ENCODE measurements at places on chromosomes 6 and 20.

DNA sequence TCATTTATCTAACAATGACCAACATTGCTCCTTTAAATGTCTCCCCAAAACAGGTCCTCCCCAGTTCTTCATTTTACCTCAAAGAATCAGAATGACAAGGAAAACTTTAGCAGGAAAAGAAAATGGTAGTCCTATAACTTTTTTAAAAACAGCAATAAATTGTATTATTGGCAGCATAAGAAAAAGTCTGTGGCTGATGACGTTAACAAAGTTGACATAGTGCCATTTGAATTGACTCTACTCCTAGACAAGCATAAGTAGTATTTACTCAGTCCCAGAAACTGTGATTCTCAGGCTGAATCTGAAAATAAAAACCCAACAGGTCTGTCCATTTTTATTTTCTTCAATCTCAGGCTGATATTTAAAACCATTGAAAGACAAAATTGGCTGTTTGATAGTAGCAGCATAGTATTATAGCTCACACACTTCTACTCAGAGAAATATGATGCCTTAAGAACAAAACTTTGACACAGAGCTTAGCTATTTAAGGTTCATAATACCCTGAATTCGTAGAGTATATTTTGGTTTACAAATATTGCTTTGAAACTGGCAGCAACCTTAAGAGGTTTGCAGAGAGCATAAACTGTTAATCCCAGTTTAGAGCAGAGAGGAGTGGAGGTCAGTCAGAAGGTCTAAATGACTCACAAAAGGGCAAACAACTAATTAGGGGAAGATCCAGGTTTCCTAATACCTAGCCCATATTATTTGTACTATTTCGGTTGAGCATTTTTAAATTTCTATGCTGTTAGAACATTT, 35.0 kb upstream of the TENT5A start:
- DNase-seq: no peak

GRCh38 chr6:121951123-121951522, 448.3 kb upstream of the HSF2 start:
- DNase-seq: no peak

DNA sequence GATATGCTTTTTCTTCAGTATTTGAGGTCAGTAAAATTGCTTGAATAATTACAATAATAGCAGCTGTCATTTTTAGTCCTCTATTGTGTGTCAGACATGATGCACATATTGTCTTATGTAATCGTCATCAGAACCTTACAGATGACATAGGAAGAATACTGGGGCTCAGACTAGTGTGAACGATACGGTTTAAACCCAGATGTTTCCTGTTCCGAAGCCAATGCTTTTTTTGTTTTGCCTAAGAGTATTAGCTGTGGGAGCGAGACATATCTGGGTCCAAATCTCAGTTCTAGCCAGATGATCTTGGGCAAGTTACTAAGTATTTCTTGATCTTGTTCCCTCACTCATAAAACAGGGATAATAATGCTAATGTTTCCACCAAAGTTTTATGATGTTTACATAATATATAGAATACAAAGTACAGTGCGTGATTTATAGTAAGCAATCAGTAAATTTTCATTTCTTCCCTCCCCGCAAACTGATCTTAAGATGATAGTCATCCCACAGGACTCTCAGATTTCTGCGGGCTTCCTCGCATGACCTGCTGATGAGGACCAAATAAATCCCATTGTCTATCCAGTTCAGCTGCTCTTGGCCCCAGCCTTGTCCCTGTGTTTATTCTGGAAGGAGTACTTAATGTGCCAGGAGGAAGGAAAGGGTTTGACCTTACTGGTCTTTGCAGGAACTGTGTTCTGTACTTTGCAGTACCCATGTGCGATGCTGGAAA, 98.2 kb downstream of the CAP2 start:
- DNase-seq: no peak

GRCh38 chr6:7540595-7540994, 876 bp upstream of the DSP start:
- DNase-seq: no peak

DNA sequence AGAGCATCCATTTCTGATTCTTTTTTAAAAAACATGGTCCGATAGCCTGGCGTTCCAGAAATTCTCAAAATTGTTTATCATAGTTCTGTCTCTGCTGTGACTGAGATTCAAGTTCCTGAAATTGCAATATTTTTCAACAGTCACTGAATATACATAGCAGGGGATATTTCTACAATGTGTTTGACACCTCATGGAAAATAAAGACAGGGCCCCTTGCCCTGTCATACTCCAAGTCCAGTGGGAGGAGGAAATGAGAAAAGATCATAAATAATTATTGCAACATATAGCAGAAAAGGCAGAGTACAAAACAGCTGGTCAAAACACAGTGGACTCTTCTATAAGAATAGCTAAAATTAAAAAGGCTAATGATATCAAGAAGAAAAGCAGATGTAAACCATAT, 234.8 kb upstream of the SPTLC3 start:
- DNase-seq: no peak

DNA sequence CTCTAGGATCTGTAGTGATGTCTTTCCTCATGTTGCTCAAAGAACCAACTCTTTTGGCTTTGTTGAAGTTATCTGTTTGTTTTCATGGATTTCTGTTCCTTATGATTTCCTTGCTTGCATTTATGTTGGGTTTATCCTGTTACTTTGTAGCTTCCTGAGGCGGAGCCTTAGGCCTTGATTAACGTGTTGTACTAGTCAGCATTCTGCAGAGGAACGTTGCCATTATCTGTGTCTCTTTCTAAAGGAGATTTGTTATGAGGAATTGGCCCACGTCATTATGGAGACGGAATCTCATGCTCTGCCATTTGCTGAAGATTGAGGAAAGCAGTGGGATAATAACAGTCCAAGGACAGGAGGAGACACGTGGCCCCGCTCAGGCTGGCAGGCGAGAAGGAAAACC, 29.9 kb downstream of the UCKL1 start:
- no peak for DNase-seq

DNA sequence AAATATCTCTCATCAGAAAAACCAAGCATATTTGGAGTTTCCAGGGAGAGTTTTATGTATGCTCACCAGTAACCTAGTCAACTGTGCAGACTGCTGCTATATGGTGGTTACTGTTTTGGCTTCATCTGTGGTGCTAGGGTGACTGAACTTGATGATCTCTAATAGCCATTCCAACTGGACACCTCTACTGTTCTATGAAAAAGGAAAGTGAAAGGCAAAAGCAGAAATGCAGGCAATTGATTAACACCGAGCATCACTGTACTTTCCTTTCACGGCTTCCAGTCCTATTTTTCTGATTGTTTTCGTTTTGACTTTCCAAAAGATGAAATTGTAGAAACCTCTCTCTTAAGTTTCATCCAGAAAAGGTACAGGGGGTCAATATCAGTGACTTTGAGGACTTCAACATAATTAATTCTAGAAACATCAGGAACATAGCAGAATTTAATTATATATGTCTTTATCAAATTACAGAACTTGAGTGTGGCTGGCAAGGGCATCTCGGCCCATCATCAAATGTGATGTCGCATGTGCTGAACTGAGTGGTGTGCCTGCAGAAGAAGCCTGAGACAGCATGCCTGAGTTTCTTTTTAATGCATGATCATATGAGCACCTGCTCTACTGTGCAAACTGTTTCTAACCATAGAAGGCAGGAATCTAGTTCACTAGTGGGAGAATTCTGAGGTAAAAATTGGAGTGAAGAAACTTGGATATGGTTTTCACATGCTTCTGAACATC, 464.3 kb upstream of the FLRT3 start:
- DNase-seq: no peak

DNA sequence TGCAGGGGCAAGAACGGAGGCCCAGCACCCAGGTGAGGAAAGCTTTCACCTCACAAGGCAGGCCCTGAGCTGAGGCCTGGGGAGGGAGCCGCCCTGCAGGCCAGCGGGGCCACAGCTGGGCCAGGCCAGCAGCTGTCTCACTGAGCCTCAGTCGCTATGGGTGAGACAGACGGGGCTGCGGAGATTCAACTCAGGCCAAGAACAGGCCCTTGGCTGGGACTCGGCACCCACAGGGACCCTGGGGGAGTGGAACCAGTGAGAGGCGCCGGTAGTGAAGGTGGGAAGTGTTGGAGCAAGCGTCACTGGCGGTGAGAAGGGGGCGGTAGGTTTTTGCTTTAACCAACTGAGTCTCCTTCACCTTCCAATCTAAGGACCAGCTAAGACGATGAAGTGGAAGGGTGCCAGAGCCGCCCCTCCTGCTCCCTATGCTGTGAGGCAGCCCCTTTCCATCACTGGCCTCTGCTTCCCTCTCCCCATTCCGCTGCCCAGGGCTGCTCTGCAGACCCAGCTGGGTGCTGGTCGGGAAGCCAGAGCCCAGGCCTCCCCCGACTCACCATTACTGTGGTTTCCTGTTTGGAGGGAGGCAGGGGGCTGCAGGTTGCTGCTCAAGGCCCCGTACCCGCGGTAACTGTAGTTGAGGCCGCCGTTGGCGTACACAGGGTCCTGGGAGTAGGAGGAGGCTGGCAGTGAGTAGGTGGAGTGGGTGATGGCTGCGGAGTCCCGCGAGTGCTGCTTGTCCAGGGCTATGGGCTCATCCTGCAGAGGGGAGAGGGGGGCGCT, 93.7 kb downstream of the ASXL1 start:
- DNase-seq: no peak

GRCh38 chr6:35611240-35611639, 77.5 kb downstream of the FKBP5 start:
- no peak for DNase-seq

GRCh38 chr6:72111611-72112010, 225.3 kb downstream of the RIMS1 start:
- no peak for DNase-seq

- no peak for DNase-seq
These were observed 8.3 kb downstream of the NCR2 start for GRCh38 chr6:41343641-41344187.

- no peak for DNase-seq
These were observed 26.7 kb upstream of the IRF4 start for GRCh38 chr6:364609-365540.

- DNase-seq: no peak
These were observed 57.9 kb downstream of the FRK start for GRCh38 chr6:116002756-116003155.

DNA sequence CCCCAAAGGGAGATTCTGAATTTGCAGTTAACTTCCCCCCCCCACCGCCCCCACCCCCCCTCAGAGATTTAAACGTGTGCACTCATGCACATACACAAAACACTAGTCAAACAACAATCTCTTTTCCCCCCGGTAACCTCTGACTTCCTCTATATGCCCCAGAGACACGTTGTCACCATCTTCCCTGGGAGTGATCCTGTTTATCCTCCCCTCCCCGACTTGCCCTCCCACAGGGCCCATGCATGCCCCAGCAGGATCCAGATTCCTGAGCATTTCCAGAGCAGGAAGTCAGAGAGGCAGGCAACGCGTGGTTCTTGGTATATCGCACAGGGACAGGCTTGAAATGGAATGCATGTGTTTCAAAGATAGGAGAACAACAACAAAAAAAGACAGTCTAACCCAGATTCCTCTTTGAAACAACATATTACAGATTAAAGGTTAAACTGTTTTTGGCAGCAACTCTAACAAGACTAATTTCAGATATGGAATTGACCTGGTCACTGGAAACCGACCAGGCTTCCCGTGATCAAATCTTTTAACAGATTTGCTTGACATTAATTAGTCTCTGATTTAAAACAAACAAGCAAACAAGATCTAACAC, 1.3 kb downstream of the BLCAP start:
- DNase-seq: no peak

- DNase-seq: no peak
These were observed 63.6 kb downstream of the DZANK1 start for GRCh38 chr20:18403269-18403668.

All from activated CD4-positive, alpha-beta T cell treated with anti-CD3 and anti-CD28 coated beads for 1 hour (primary cell).